ENCODE measurements at places on chromosomes 11 and 22.

GRCh38 chr11:62664405-62665074 is 470 bp downstream of the C11orf98 start:
- peak; percentile 58 for DNase-seq

DNA sequence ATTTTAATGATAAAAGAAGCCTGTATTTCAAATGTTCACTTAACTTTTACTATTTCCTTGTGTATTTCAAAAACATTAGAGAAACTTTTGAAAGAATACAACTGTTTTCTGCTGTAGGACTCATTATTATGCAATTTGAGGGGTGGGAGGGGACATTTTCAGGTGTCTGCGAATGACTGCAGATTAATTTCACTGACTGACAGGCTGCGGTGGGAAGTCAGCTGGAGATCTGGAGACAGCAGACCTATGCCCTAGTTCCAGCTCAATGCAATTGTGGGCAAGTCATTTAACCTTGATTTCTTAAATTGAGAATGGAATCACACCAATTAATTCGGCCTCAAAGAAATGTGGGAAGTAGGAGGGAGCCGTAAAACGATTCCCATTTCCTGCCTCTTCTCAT is 128.7 kb downstream of the ARL14EP start:
- no peak for DNase-seq

DNA sequence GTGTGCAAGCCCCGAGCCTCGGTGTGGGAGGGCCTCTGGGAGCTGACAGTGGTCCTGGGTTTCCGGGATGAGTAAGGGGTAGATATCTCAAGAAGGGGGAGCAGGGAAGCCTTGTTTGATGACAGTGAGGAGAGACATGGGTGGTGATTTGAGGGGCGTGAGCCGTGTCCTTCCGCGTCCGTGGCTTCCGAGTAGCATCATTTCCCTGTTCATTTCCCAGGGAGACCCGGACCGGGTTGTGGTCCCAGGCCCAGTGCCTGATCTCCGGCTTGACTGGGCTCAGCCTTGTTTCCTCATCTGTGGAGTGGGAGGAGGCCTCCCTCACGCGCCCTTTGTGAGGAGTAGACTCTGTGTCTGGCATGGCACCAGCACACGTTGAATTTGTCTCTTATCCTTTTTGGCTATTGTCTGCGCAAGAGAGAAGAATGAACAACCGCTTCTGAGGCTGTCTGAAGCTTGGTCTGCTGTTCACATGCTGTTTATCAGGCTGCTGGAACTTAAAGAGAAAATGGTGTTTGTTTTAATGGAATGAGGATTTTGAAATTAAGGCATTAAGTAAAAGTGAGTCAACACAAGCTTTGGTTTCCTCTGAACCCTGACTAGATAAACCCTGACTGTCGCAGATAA is 348.5 kb downstream of the TBC1D22A start:
- DNase-seq: peak; percentile 77

DNA sequence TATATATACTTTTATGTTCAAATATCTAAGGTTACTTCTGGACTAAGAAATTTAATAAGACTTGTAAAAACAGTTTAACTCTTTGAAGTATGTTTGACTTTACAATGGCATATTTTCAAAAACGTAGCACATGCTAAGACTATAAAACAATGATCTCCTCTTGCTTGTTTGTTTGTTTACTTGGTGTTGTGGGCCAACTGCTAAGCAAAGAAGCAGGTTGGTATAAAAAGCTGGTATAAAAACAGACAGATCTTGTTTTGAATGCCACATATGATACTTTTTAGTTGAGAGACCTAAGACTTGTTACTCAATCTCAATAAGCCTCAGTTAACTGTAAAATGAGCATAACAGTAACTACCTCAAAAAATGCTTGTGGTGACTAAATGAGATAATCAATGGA is 1206.3 kb downstream of the LRRC4C start:
- DNase-seq: no peak

- no peak for DNase-seq
Observed at GRCh38 chr11:69803022-69803421, 16.2 kb downstream of the FGF3 start.

- DNase-seq: no peak
Observed at GRCh38 chr11:92489826-92490399, 265.3 kb downstream of the FAT3 start.

GRCh38 chr22:36768616-36769015 is 7.3 kb downstream of the IFT27 start:
- DNase-seq: no peak

DNA sequence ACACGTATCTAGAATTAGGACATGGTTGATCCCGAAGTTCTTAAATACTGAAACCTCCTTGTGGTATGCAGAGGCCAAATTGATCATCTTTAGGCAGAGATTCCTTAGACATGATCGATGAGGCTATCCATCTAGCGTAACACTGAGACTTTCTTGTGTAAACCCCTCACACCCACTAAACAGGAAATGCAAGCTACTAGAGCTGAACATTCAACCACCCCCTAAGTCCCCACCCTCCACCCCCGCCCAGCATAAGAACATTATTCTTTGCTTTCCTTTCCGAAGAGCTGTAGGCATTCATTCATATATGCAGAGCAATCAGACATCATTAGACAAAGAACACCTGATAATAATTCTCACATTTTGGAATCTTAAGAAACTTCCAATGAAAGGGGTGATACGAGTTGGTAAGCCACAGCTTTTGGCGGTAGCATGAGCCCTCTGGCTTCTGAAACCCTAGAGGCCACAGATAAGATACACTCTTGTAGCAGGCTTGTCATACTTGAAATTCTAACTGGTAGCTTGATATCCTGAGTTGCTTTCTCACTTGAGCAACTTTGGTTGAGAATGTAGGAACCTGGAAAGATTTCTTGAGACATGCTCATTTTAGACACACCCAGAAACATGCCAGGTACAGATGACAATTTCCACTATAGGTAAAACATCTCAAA is 42.2 kb downstream of the FLI1 start:
- no peak for DNase-seq

- peak; percentile 51 for DNase-seq
Observed at GRCh38 chr22:50267591-50268390, 2.4 kb downstream of the MAPK11 start.
